ENCODE measurements at places on chromosomes 2 and 18. TPM values are rescaled to one million over a fixed set of nuclear protein-coding genes. Genes with fewer than 3 reads are reported as not detected.

DNA sequence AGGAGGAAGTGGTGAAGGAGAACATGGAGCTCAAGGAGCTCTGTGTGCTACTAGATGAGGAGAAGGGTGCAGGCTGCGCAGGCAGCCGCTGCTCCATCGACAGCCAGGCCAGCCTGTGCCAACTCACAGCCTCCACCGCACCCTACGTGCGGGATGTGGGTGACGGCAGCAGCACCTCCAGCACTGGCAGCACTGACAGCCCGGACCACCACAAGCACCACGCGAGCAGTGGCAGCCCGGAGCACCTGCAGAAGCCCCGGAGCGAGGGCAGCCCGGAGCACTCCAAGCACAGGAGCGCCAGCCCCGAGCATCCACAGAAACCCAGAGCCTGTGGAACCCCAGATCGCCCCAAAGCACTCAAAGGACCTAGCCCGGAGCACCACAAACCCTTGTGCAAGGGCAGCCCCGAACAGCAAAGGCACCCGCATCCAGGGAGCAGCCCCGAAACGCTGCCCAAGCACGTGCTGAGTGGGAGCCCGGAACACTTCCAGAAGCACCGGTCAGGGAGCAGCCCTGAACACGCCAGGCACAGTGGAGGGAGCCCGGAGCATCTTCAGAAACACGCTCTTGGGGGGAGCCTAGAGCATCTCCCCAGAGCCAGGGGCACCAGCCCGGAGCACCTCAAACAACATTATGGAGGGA lies 9.0 kb downstream of the CCDC85A start:
- H3K27me3 ChIP-seq: peaks cover 35% of the 10 kb centered on the region
- no peak overlapping the region for H3K4me3 ChIP-seq
- no peak for DNase-seq
- no peak overlapping the region for H3K27ac ChIP-seq

SULT6B1 gene
- total RNA-seq: not detected

VIL1 gene
- 9.2 TPM for total RNA-seq

GRCh38 chr2:239496700-239497099 lies 95.9 kb upstream of the HDAC4 start:
- no peak for DNase-seq
- no peaks in the 10 kb centered on the region for H3K4me1 ChIP-seq
- H3K27me3 ChIP-seq: no peaks in the 10 kb centered on the region
- no peak overlapping the region for H3K4me3 ChIP-seq
- H3K27ac ChIP-seq: no peak overlapping the region
- H3K36me3 ChIP-seq: no peaks in the 10 kb centered on the region

RNF144A gene
- 14.7 TPM for total RNA-seq

- DNase-seq: no peak
- no peaks in the 10 kb centered on the region for H3K27me3 ChIP-seq
- H3K4me3 ChIP-seq: no peak overlapping the region
- H3K36me3 ChIP-seq: peaks cover 47% of the 10 kb centered on the region
- no peak overlapping the region for H3K27ac ChIP-seq
- H3K4me1 ChIP-seq: no peaks in the 10 kb centered on the region
Observed at GRCh38 chr2:86065512-86065911, 40.2 kb downstream of the POLR1A start.

PLEKHH2 gene
- 6.7 TPM for total RNA-seq

DNA sequence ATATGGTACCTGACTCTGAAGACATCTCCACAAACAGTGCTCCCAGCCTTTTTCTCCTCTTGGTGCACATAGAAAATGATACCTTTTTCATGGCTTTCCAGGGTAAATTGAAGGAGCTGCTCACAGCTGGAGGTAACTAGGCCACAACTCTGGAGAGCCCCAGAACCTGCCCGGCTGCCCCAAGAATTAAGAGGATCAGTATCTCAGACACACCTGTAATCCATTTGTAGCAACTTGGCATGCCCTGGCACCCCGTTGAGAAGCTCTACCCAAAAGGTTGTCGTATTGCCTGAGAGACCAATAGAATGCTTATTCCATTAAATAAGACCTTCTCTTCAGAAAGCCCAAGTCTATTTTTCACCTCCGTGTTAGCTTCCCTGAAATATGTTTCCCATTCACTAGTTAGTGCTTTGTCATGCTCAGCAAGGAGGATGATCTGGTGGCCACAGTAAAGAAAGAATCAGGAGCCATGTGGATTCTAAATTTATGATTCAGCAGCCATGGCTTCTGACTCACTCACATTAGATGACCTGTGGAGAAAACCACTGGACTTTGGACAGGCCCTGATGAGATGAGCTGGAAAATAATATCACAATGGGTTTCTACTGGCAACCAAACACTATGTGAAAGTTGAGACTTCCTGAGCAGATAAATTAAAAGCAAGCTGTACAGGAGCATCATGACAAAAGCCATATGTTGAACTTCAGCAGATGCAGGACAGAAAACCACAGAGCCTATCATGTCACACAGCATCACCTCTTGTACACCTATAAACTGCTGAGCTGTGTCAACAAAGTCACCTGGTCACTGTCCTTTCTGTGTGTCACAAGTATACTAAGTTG lies 253.3 kb upstream of the OSR1 start:
- H3K27ac ChIP-seq: no peak overlapping the region
- H3K4me3 ChIP-seq: no peak overlapping the region
- H3K4me1 ChIP-seq: no peaks in the 10 kb centered on the region
- DNase-seq: no peak

All from GM23338 (cell line).